ENCODE measurements at places on chromosomes 6 and 20.

DNA sequence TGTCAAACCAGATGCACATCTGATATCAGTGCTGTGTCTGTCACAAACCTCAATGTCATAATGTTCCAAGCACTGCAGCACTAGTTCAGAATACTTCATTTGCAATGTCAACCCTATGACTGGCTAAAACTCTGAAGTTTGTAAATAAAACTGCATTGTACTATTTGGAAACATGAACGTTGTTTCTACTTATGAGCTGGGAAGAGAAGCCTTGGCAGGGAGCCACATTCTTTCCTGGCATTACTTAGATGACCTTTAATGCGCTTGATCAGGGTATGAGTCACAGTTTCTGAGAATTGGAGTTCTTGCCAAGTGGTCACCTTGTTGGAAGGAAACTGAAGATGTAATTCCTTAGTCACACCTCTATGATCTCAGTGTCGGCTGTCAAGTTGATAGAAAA is 664.8 kb upstream of the MMS22L start:
- no peak for DNase-seq

DNA sequence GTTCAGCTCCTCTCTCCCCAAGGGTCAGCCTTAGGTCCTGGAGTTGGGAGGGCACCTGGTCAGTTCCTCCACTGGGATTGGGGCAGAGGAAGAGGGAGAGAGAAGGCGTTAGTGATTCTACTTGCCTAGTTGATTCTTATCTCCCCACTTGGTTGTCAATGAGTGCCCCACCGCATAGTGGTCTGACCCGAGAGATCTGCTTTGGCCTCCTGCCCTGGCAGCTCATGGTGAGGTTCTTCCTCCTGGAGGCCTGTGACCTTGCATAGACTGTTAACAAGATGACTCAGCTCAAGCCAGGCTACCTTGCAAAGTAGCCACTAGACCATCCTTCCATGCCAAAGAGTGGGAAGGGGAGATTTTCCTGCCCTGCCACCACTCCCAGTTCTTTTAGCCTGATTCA is 160.6 kb downstream of the TMEM200A start:
- no peak for DNase-seq

DNA sequence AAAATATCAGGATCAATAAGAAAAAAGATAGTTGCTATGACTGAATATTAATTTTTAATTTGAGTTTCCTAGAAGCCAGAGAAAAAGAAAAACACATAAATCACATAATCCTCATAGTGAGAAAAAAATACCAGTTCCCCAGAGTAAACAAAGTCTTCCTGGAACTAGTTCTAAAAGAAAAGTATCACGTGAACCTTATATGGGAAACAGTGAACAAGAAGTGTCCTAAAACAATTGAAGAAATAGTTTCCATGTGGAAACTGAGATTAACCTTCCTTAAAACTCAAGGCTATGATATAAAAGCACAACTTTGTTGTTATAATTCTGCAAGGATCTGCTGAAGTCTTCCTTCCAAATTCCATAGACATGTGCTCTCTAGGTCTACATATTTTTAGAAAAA is 50.6 kb downstream of the RCAN2 start:
- no peak for DNase-seq

DNA sequence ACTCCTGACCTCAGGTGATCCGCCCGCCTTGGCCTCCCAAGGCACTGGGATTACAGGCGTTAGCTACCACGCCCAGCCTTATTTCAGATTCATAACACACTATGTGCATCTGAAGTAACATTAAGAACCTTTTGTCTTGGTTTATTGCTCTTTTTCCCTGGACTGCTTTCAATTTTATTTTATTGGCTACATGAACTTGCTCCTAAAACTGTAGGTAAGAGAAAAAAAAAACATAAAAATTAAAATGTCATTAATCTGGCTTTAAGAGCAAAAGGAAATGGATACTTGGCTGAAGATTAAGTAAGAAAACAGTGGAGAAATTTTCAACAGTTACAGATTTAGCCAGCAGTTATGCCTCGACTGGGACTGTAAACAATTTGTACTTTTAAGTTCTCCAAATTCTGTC is 62.5 kb downstream of the GJA1 start:
- no peak for DNase-seq

GRCh38 chr6:57303931-57304681 is 13.3 kb upstream of the PRIM2 start:
- no peak for DNase-seq

- no peak for DNase-seq
Measured at GRCh38 chr6:34305982-34306708, 57.3 kb upstream of the SMIM29 start.
